ENCODE measurements at places on chromosomes 16 and 17.

- no peak for DNase-seq
Observed at GRCh38 chr16:50945171-50945570, 203.3 kb downstream of the CYLD start.

- DNase-seq: no peak
Observed at GRCh38 chr16:89004209-89004831, 27.3 kb upstream of the CBFA2T3 start.

DNA sequence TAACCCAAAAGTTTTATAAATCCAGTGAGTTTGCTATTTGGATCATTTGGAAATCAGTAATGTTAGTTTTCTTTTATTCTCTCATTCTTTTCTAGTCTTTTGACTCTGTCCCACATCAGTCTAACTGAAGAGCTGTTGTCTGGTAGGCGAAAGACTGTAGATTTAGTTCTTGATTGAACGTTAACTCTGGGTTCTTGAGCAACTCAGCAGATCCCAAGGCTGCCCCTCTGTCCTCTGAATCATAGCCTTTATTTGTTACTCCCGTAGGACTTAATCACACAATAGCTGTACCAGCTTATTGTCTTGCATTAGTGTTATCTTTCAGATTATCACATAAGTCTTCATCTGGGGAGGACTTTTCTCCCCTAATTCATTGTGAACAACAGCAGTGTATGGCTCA, 119.3 kb upstream of the TOM1L1 start:
- no peak for DNase-seq

DNA sequence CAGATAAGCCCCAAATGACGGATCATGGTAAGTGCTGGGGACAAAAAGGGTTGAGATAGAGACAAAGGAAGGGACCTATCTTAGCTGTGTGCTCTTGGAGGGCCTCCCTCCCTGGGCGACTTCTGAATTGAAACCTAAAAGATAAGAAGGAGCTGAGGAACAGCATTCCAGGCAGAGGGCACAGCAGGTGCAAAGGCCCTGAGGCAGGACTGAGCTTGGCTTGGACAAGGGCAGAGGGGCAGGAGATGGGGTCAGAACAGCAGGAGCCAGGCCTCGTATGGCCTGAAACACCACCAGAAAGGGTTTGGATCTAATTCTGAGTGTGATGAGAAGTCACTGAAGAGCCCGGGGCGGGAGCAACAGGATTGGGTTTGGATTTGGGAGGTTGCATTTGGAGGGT, 75.4 kb downstream of the RTN4RL1 start:
- no peak for DNase-seq

- DNase-seq: no peak
Observed at GRCh38 chr16:83441517-83441916, 366.3 kb upstream of the HSBP1 start.

Data from stimulated activated effector memory CD8-positive, alpha-beta T cell treated with anti-CD3 and anti-CD28 coated beads, Interleukin-12 subunit alpha, Interleukin-12 subunit beta, amount 100 ng/mL, for 72 hours (primary cell).